ENCODE measurements at places on chromosomes 16 and 17. TPM values are rescaled to one million over a fixed set of nuclear protein-coding genes. Genes with fewer than 3 reads are reported as not detected.

Gene SLC13A2
- not detected for total RNA-seq

Gene COX6A2
- not detected for total RNA-seq

Gene GLOD4
- 59.5 TPM for total RNA-seq

Gene KRTAP2-3
- not detected for total RNA-seq

Gene MLKL
- 30.3 TPM for total RNA-seq

Gene SLC35G6
- total RNA-seq: not detected

Gene TMC5
- total RNA-seq: not detected

Gene CCL1
- not detected for total RNA-seq

Gene PIK3R5
- total RNA-seq: 20.4 TPM

Gene TLCD3A
- total RNA-seq: 13.8 TPM

Gene WSCD1
- total RNA-seq: 0.04 TPM

Gene GLIS2
- 0.30 TPM for total RNA-seq

Gene RAB37
- 3.5 TPM for total RNA-seq

Measured in activated CD4-positive, alpha-beta T cell treated with anti-CD3 and anti-CD28 coated beads for 36 hours (primary cell).